ENCODE measurements at places on chromosomes 5 and 9.

- DNase-seq: no peak
Observed at GRCh38 chr5:137036640-137037039, 462.5 kb downstream of the SPOCK1 start.

DNA sequence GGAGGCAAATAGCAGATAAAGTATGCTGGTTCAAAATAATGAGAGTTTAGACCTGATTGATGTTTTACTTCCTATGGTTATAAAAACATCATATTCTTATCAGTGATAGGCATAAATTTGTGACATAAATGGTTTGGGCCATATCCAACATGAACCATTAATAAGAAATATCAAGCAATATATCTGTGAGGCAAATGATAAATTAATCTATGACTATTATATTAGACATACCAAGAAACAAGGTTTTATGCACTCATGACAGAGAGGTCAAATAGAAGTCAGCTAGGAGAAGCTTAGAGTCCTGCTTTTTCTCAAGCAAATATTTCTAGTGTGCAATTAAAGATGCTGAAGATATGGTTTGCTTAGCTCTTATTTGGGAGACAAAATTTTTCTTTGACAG is 10.4 kb downstream of the SMIM3 start:
- no peak for DNase-seq

GRCh38 chr9:72420783-72421182 is 55.8 kb upstream of the ZFAND5 start:
- DNase-seq: no peak

GRCh38 chr9:112013266-112013665 is 116.7 kb downstream of the UGCG start:
- no peak for DNase-seq

DNA sequence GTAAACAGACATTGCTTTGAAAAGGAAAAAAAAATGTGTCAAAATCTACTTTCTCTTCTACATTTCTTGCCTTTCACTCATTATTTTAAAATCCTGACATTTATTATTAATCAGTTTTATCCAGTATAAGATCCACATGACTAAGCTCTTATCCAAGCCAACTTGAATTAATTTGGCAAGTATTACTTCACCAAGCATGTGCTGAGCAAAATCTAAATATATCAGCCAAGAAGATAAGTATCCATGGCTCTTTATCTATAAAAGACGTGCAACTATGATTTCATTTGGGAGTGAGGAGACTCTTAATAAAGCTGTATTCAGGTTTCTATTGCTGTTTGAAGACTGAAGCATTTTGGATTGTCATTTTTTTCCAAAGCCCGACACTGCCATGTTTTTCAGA is 221.3 kb downstream of the TRIM36 start:
- DNase-seq: no peak

Measured in AG20443 (cell line).